Activated CD4-positive, alpha-beta T cell treated with anti-CD3 and anti-CD28 coated beads, Interleukin-2, amount 50 U/mL, for 1 hour (primary cell): ENCODE measurements at places on chromosomes 3 and 15.

- DNase-seq: no peak
Measured at GRCh38 chr3:156293566-156293965, 173.2 kb downstream of the KCNAB1 start.

DNA sequence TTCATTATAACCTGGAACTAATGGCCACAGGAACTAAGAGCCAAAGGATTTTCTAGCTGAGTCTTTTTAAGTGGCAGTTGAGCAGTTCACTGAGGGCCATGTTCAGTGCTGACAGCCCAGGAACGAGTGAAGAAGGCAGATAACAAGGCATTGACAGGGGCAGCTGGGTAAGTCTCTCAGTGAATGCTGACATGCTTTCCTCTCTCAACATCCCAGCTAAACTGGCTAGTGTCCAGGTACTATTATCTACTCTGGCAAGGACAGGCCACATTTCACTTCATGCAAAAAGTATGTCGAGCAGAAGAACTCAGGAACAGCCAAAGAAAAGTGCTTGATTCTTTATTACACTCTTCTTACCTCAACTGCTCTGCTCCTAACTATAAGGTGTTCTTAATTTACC, 515.9 kb downstream of the NLGN1 start:
- DNase-seq: no peak

- DNase-seq: no peak
Measured at GRCh38 chr15:69869881-69870505, 227.7 kb downstream of the TLE3 start.

DNA sequence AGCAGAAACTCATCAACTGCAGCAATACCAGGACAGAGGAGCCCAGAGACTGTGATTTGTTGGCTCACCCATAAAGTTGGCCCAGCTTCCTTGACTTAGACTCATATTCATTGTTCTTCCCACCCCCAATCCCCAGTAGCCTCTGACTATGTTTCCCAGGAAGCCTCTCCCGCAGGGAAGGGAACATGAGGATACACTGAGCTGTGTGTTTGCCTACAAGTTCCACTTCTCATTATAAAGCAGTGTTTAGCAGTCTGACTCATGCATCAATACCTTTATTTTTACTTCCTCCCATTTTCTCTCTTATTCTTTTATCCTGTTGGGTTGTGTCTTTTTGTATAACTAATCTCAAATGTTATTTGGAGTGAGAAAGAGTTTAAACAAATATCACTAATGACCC, 111.6 kb upstream of the PHLDB2 start:
- DNase-seq: no peak

DNA sequence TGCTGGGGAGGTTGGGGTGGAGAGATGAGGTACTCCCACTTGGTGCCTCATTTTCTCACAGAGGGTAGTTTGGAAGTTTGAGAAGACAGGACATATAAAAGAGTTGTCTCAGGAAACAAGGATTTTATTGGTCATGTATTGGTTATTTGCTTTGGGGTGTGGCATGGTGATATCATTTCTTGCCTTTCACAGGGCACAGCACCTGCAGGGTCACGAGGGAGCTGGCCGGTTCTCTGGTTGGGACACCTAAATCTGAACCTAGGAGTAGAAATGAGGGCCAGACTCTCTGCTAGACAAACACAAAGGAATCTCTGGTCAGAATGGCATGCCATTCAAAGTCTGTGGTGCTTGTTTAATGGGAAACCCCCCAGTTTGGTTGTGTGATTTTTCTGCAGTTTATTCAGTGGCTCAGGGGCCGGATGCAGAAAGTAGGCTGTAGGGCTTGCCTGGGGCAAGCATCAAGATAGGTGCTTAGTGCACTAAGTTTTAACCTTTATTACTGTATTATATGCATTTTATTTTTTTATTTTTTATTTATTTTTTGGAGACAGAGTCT, 237.7 kb upstream of the EIF1B start:
- no peak for DNase-seq

DNA sequence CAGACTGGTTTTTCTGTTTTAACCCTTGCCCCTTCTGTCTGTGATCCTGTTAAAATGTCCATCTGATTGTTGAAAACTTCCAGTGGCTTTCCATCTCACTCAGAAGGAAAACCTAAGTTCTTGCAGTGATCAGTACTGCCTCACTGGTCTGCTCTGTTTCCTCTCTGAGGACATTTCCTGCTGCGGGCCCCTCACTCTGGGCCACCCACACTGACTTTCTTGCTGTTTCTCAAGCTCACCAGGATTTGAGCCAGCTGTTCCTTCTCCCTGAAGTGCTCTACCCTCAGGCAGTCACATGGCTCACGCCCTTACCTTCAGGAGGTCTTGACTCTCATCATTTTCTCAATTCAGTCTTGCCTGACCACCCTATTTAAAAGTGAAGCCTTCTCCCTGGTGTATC, 1.8 kb downstream of the GRK7 start:
- no peak for DNase-seq

DNA sequence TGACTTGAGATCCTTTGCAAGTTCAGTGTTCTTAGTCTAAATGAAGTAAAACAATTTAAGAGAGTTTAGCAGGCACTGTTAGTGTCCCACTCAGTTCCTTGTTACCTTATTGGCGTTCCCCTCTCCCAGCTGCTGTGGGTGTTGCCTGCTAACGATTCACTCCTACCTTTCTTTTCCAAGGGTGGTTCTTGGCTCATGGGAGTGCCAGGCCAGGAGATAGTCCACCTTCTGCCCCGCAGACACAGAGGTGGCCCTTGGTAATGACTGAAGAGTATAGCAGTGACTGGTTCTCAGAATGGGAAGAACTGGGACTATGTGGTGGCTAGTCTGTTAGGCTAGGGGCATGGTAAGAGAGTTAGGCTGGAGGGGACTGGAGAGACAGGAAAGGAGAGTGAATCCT, 240.4 kb downstream of the EDEM1 start:
- no peak for DNase-seq

DNA sequence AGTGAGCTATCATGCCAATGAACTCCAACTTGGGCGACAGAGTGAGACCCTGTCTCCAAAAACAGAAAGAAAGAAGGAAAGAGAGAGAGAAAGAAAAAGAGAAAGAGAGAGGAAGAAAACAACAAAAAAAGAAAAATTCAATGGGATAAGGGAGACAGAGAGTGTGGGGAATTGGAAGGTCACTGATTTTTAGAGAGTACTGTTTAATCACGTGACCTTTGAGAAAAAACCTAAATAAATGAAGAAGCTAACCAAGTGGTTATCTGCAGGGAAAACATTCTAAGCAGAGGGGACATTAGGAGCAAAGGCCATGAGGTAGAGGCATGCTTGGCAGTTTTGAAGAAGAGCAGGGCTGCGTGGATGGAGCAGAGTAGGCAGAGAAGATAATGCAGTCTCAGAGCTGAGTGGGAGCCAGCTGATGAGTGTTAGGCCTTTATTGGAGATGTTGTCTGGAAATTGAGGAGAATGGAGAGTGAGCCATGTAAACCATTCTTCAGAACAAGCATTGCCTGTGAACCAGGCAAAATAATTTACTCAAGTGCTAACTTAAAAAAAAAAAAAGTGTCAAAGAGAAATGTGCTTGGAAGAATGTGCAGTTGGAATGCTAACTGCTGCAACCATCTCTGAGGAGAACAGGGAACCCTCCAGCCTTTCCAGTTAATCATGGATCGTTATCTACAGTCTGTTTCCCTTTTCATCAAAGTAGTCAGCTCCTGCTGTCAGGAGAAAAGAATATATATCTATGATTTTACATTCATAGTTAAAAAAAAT, 377.3 kb upstream of the SEMA6D start:
- DNase-seq: no peak

DNA sequence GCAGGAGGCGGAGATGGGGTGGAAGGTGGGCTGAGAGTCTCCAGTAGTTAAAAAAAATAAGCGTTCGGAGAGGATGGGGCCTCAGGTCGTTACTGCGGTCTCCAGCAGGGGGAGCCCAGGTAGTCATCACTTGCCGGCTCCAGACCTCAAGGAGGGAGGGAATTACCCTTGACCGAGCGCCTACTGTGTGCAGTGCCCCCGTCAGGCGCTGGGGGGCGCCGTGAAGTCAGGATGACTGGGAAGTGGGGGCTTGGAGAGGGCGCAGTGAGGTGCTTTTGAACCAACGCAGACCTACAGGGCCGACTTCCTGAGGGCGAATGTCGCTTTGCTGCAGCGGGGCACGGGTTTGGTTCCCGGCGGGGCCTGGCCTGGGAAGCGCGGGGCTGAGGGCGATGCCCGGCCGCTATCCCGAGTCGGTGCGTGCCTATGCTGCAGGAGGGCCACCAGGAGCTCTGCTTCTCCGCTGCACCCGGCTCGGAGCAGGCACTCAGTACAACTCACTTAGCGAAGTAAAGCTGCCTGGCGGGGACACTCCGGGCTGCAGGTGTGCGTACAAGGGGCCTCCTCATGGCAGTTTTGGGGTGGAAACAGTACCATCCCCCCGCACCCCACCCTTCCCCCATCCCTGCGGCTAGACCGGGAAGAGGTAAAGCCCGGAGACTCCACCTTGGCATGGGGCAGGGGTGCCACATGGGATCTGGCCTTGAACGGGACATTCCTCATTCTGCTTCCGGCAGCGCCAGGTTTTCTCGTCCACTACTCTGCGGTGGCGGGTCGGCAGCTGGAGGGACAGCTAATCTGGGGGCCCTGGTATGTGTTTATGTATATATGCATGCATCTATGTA, 79.8 kb downstream of the RHCG start:
- DNase-seq: peak; percentile 64

DNA sequence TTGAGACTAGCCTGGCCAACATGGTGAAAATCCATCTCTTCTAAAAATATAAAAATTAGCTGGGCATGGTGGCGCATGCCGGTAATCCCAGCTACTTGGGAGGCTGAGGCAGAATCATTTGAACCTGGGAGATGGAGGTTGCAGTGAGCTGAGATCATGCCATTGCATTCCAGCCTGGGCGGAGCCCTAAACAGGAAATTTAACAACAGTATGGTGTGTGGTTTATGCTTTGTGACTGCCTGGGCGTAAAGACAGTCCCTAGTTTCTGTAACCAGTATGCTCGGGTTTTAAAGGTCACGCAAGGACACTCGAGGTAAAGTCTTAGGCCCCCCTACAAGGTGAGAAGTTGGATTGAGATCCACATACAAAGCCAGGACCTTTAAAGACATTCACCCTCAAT, 43.3 kb downstream of the USP50 start:
- DNase-seq: no peak

DNA sequence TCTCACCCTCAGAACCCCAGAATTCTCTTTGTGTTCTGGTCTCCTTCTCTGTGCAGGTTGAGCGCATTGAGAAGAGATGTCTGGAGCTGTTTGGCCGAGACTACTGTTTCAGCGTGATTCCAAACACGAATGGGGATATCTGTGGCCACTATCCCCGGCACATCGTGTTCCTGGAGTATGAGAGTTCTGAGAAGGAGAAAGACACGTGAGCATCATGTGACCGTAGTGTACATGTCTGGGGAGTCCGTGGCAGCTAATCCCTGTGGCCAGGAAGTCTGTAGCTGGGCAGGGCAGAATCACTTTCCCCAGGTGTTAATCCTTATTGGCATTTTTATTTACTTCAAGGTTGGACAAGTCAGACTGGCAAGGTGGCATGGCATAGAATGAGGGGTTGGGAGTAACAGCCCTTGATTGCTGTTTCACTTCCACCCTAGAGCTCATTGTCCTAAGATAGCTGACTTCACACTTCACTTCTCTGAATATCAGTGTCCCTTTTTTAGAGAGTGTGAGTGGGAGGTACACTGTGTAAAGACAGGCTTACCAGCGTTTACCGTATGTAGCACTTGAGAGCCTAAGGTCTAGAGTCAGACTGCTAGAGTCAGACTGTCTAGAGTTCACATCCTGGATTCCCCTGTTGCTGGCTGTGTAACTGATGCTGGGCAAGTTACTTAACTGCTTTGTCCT, 4.4 kb downstream of the MTMR14 start:
- DNase-seq: no peak

DNA sequence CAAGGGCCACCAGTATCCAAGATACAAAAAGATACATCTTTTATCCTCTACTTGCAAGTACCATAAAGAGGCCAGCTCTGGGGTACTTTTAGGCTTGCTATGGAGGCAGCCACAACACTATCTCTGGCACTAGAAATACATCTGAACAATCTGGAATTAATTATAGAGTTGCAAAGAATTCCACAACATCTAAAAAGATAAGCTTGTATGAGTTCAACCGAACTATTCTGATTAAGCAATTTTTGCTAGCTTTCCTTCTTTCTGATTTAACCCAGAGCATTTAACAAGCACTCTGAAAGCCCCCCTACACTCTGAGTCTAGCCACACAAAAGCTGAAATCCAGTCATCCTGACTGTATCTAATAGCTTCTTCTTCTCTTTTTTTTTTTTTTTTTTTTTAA, 95.4 kb downstream of the FRMD5 start:
- no peak for DNase-seq

GRCh38 chr15:99895956-99896311, 162.7 kb upstream of the LYSMD4 start:
- no peak for DNase-seq

- DNase-seq: no peak
Measured at GRCh38 chr3:19471138-19471537, 322.8 kb downstream of the KCNH8 start.

- no peak for DNase-seq
Measured at GRCh38 chr3:68731921-68732320, 200.4 kb downstream of the TAFA4 start.

DNA sequence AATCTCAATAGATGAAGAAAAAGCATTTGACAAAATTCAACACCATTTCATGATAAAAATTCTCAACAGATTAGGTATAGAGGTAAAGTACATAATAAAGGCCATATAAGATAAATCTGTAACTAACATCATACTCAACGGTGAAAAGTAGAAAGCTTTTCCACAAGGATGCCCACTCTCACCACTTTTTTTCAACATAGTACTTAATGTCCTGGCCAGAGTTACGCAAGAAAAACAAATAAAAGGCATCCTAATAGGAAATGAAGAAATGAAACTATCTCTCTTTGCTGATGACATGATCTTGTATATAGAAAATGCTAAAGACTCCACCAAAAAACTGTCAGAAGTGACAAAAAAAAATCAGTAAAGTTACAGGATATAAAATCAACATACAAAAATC, 33.0 kb downstream of the THBS1 start:
- no peak for DNase-seq

- no peak for DNase-seq
Measured at GRCh38 chr3:99755831-99756230, 61.8 kb upstream of the CMSS1 start.

- DNase-seq: no peak
Measured at GRCh38 chr15:77897896-77898406, 179.6 kb downstream of the TBC1D2B start.

DNA sequence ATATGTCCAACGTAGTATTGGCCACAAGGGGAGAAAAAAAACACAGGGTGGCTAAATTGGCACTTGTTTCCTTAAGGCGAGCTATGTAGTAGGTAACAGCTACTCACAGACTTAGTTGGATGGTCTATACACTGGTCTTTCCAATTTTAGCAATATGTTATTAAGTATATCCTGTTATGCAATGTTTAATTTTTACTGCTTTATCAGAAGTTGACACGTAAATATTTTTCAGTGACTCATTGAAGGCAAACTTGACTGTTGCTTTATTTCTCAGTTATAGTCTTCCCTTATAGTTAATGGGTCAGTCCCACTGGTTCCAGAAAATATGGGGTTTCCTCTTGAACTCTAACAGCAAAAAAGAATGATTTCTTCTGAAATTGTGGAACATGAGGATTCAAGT, 46.5 kb downstream of the ADPGK start:
- DNase-seq: no peak

- no peak for DNase-seq
Measured at GRCh38 chr3:156788846-156789245, 37.3 kb upstream of the LEKR1 start.

GRCh38 chr15:62886431-62887071, 156.0 kb upstream of the TPM1 start:
- no peak for DNase-seq
